Effector CD8-positive, alpha-beta T cell (primary cell): ENCODE measurements at places on chromosomes 5 and 9.
A peak's percentile ranks its signal among the peaks of the same experiment; 100 is the strongest.

GRCh38 chr5:41793141-41793770, 77.0 kb downstream of the OXCT1 start:
- DNase-seq: no peak

DNA sequence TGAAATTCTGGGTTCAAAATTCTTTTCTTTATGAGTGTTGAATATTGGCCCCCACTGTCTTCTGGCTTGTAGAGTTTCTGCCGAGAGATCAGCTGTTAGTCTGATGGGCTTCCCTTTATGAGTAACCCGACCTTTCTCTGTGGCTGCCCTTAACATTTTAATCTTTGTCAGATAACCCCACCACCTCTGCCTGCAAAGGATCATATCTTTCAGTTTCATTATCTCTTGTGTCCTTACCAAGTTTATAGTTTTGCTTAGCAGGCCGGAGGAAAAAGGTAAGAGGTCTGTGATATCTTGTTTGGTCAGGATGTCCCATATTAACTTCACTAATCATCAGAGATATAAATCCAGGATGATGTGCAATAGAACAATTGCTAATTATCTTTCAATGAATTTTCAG, 970.2 kb upstream of the TYRP1 start:
- no peak for DNase-seq

GRCh38 chr5:68953875-68954617, 139.8 kb upstream of the SLC30A5 start:
- DNase-seq: no peak

DNA sequence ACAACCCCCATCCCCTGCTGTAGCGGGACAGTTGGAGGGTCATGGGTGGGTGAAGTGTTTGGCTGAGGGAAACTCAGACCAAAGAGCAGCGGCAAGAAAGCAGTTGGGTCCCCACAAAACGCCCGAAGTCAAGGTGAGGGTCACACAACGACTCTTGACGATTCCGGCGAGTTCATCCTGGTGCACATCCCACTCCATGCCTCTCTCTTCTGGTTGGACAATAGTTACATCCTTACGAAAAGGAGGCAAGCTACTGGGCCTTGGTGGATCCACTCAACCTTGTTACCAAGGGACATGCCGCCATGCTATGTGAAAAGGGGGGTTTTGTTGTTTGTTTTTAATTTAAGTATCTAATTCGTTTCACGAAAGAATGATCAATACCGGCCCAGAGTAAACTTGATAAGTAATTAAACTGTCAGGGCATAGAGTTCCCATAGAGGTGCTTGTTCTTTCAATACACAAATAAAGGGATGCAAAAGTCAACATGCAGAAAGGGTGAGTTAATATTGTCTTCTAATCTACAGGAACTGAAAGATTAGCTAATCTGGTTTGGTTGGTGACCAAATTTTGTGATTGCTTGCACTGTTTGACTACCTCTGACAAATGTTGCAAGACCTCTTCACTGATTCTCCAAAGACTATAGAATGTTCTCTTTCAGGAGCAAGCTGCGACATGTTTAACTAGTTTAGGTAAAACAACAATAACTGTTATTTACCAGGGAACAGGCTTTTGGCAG, 732 bp upstream of the SMIM15 start:
- no peak for DNase-seq

- DNase-seq: no peak
Measured at GRCh38 chr5:107365320-107366109, 305.2 kb downstream of the EFNA5 start.

DNA sequence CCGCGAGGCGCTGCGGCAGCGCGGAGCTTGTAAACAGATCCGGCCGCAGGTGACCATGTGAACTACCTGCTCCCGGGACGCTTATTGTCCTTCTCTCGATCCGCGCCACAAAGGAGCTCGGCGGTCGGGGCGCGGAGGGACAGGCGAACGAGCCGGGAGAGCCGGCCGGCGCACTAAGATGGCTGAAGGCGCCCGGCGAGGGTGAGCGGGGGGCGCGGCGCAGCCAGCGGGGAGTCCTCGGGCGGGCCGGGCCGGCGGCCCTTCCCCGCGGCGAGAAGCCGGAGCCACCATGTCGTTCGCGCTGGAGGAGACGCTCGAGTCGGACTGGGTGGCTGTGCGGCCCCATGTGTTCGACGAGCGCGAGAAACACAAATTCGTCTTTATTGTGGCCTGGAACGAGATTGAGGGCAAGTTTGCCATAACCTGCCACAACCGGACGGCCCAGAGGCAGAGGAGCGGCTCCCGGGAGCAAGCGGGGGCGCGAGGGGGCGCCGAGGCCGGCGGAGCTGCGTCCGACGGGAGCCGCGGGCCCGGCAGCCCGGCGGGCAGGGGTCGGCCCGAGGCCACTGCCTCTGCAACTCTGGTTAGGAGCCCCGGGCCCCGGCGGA, 535 bp downstream of the JMY start:
- peak; percentile 22 for DNase-seq

DNA sequence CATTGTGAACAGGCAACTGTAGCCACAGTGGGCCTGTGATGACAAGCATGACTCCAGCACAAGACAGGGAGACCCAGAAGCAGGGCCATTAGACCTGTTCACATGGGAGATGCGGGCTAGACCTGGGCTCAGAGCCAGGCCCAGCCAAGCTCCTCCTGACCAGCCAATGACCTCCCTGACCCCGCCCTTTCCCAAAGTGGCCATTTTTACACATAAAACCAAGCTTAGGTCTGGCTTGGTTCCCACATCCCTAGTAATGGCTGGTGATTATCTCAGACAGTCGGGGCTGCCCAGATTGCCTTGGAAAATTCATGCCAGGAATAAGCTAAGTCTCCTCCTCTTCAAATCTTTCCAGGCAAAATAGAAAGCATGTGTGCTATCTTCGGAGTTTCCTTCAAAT, 94.1 kb downstream of the FRMD3 start:
- no peak for DNase-seq

- no peak for DNase-seq
Measured at GRCh38 chr5:176379881-176380280, 8.5 kb downstream of the NOP16 start.

DNA sequence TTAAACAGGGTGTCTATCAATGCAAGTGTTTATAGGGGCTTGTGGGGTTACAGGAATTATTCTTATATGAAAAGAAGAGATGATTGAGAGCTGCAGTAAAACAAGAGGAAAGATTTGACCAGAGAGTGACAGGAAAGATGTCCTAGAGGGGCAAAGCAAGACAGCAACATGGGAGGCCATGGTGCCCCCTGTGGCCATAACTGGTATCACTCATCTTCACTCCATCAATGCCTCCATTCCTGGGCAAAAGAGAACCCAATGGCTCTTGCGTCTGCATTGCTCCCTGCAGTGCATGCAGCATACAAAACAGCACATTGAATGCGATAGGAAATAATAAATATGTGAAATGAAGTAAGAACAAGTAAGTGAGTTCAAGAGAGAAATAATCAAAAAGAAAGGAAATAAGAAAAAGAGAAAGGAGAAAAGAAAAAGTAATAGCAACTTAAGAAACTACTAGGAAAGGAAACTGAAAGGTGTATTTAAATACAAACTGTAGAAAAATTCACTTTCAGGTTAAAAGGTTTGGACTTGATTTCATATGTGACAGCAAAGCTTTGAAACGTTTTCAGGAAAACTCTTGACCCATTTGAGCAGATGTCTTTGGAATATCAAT, 206.6 kb downstream of the SEMA5A start:
- DNase-seq: no peak

- DNase-seq: no peak
Measured at GRCh38 chr5:14143546-14143840, 351 bp downstream of the TRIO start.

DNA sequence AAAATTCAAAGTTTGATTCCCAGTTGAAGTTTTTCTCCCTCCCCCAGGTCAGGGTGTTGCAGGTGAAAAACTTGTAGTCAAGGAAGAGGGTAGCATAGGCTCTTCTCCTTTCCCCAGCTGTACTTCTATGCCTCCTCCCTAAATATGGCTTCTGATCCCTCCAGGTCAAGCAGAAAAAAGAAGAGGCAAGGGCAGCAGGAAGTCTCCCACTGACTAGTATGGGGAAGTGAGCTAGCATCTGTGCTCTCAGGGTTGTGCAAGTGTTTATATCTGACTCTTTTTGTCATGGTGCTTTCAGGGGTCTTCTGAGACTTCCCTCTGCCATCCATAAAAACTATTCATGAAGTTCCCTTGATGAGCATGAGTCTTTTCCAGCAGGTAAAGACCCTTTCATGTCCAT, 76.0 kb downstream of the ATPSCKMT start:
- no peak for DNase-seq

DNA sequence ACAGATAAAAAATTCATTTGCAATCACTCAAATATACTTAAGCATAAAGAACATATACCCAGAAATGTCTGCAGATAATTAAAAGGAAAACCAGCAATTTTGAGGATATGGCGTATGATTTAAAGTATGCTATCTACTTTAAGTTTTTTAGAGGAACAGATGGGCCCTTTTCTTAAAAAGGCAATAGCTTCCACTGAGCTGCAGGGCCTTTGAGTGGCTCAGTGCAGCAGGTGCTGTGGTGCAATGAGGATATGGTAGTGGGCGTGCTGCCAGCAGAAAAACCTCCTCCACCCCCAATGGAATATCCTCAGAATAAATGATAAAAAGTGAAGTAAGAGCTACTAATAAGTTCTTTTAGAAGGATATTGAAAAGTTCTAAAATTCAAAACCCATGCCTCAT, 814.5 kb downstream of the MTRR start:
- no peak for DNase-seq

GRCh38 chr5:142246258-142246657, 78.6 kb downstream of the SPRY4 start:
- DNase-seq: no peak

DNA sequence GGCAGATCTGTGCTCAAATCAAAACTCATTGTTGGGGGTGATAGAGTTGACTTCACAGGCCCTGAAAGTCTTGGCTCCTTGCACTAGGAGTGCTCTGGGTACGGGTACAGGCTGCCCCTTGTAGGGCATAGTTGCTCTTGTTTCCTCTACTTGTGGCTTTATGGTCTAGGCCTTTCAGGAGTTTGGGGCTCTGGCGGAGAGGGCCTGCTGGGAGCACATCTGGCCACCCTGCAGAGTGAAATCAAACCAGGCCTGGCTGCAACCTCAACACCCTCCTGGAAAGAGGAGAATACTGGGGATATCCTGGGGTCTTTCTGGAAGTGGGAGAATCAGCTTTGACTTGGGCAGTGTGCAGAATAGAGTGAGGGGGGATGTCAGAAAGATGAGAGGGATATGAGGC, 1.5 kb downstream of the TGFBI start:
- no peak for DNase-seq

DNA sequence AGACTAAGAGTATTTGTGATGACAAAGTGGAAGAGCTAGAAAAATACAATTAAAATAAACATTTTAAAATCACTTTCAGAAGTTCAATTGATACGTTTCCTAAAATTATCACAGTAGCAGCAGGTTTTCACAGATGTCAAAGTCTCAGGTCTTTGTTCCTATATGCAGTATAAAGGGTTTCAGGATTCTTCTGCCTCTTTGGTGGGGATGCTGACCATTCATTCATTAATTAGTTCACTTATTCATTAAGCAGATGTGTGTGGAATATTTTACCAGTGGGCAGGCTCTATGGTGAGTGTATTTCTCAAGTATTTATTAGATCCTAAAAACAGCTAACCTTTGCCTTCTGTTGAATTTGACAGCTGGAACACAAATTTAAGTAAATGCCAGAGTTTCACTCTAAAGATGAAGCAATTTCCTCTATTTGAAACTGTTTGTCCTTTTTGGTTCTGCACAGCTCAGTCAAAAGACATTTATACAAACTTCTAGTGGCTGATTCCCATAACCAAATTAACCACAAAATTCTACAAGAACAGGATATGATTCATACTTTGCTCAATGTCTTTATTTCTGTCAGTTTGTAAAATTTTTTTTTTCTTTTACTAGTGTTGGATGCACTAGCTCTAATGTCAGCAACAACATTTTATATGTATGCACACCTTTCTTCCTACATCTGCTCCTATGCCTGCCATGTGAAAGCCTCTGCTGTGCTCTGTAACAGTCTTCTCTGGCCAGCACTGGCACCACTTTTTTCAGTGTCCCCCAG, 75.9 kb upstream of the PRR16 start:
- no peak for DNase-seq

DNA sequence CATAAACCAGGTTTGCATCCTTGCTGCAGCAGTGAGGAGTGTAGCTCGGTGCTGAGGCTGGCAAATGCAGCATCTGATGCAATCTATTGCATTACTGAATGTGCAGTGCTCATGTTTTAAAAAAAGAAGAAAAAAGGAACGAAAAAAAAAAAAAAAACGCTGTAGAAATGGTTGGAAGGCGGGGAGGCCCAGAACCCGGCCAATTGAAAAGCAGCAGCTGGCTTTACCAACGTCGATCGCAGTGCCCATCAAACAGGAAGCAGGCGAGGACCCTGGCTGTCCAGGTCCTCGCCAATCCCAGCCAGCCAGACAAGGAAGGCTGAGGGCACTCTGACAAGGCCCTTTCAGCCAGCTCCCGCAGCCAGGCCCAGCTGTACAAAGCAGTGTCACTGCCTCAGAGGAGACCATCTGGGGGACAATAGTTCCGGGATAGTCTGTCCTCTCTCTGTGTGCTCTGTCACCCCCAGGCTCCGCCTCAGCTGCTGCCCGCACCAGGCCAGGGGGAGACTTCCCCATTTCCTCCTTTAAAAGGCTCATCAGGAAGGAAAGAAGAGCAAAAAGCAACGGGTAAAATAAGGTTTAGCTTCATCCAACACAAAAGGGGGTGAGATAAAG, 21.8 kb upstream of the CPEB4 start:
- DNase-seq: no peak

- DNase-seq: no peak
Measured at GRCh38 chr9:135743546-135744332, 41.8 kb downstream of the KCNT1 start.

GRCh38 chr5:23007236-23007635, 154.1 kb upstream of the CDH12 start:
- DNase-seq: no peak

DNA sequence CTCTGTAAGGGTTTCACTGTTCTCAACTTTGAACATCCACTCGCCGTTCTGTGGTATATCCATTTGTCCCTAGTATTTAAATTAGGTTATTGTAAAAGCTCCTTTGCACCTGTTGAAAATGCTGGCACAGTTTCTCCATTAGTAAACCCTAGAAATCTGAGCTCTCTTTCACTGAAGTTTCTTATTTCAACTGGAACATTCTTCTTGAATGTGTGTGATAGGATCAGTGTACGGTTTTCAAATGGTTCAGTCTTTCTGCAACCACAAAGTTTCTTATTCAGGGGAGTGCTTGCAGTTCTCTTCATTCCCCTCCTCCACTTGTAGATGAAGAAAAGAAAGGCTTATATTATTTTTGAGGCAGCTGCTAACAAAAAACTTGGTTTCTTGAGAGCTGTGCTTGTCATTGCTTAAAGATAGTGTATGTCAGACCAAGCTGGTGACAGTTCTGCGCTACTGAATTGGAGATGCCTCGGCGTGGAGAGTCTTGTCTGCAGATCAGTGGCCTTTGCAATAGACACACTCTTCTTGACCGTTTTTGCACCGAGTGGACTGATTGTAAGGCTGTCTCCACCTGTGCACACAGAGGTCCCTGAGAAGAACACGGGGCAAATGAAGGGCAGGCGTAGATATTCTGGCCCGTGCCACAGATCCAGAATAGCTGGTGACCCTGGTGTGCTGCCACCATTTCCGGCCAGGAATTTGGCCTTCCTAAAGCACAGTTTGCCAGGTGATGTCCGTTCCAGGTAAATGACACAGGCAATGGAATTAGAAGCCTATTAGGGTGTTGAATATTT, 102.2 kb downstream of the TRIO start:
- DNase-seq: no peak

- DNase-seq: peak; percentile 34
Measured at GRCh38 chr5:69368458-69369339, 621 bp downstream of the AK6 start.
